ENCODE measurements at places on chromosomes 7 and 10.
A peak's percentile ranks its signal among the peaks of the same experiment; 100 is the strongest.

- DNase-seq: no peak
Measured at GRCh38 chr7:114687238-114687637, 234.7 kb upstream of the MDFIC start.

- DNase-seq: no peak
Measured at GRCh38 chr7:117127585-117128168, 174.4 kb downstream of the ST7 start.

DNA sequence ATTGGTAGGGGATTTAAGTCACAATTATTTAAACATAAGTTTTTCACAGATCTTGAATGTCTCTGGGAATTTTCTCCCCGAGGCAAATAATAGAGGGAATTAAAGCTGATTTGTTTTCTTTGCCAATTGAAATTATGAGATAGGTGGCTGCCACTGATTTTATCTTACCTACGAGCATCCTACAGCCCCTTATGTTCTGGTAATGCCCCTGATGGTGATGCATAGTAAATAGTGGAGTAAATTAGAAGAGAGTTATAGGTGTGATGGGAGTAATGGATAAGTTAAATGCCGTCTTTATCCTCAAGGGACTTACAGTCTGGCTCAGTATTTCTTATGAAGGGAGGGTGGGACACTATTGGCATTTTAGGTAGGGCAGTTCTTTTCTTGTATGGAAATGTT, 58.1 kb downstream of the HDAC9 start:
- no peak for DNase-seq

GRCh38 chr7:94525923-94526322, 16.3 kb downstream of the CASD1 start:
- no peak for DNase-seq

DNA sequence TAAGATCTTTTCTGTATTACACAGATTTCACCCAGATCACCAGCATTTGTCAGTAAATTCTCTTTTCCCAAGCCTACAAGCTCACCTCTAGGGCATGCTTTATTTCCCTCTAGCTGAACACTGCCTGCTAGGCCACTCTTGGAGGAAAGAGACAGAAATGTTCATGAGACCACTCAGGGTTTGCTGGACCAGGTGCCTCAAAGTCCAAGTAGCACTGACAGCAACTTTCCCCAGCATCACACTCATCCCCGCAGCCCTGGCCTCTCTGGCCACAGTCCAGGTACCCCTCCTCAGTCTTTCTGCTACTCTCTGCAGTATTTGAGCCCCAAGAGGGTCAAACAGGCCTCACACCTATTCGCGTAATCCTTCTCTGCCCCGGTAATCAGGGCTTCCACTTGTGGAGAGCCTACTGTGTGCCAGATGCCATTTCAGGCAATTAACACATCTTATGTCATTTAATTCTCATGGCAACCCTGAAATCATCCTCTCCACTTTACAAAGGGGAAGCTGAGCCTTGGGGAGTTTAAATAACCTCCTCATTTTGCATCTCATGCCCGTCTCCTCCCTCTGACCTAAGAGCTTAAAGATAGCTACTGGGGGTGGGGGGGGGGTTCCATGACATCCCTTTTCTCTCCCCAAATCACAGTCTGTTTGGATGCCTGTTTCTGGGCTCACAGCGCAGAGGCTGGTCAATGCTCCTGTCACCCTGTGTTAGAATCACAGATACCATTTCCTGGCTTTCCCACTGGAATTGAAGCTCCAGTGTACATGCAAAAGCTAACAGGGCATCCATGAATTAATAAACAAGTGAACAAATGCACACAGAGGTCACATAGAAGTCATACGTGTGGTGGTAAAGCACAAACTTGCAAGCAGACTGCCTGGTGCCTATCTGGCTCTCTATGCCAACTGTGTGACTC, 88.5 kb downstream of the PRLHR start:
- no peak for DNase-seq

DNA sequence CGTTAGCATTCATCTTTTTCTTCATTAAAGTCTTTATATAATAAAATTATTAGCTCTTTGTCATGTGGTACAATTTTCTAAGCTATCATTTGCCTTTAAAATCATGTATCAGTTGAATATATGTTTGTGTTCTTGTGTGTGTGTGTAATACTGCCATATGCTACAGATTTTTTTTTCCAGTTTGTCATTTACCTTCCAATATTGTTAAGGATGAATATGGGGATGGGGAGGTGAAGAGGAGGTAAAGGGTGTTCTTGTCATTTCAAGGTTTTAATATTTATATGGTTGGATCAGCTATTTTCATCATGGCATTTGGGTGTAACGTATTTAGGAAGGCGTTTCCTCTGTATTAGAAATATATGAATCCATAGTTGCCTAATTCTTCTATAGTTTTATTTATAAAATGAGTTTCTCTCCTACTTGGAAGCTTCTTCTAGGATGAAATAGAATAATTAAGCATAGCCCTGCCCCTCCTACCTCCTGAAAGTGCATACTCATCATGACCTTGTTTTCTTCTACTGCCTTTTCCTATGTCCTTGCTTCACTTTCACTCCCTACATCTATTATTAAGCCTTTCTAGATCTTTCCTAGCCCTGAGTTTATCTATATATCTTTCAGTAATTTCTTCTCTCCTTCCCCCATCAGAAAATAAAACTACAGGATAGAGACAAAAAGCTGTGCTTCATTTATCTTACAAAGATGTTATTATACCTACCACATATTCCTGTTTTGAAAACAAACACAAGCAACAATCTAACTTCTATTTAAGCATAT, 25.1 kb downstream of the RAB18 start:
- no peak for DNase-seq

DNA sequence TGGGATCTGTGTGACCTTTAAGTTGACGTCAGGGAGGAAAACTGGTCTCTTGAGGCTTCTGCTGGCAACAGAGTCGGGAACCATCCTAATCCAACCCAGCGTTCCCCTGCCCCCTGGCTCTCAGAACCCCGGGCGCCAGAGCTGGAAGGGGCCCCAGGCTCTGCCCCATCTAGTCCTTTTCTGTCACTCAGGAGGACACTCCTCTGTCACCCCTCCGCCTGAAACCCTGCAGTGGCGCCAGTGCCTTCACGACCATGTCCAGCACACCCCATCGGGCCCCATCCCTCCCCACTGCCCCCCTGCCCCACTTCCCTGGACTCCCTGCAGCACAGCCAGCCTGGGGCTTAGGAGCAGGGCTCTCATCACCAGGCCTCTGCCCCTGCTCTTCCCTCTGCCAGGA, 39.1 kb downstream of the COL13A1 start:
- DNase-seq: no peak

- DNase-seq: peak; percentile 43
Measured at GRCh38 chr10:69479240-69480067, 28.2 kb downstream of the TSPAN15 start.

DNA sequence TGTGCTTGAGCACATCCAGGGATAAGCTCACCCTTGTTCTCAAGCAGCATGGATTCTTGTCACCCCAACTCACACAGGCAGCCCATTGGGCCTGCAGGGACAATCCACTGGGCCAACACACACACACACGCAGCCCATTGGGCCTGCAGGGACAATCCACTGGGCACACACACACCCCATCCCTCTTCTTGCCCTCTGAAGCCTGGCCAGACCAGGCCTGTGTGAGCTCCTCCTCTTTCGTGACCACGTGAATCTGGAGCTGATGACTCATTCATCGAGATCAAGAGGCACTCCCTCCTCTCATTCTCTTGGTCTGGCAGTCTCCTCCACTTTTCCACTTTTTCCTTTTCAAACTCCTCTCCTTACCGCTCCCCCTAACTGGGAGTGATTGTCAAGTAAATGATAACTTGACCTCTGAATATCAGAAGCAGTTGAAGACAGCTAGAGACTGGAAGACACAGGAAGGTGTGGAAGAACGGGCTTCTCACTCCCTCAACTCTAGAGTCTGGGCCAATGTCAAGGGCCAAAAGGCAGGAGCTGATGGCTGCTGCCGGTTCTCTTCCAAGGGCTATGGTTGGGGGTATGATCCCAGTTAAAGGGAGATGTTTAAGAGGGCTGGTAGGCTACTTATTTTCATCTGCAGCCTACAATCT, 89.7 kb downstream of the HIPK2 start:
- no peak for DNase-seq

DNA sequence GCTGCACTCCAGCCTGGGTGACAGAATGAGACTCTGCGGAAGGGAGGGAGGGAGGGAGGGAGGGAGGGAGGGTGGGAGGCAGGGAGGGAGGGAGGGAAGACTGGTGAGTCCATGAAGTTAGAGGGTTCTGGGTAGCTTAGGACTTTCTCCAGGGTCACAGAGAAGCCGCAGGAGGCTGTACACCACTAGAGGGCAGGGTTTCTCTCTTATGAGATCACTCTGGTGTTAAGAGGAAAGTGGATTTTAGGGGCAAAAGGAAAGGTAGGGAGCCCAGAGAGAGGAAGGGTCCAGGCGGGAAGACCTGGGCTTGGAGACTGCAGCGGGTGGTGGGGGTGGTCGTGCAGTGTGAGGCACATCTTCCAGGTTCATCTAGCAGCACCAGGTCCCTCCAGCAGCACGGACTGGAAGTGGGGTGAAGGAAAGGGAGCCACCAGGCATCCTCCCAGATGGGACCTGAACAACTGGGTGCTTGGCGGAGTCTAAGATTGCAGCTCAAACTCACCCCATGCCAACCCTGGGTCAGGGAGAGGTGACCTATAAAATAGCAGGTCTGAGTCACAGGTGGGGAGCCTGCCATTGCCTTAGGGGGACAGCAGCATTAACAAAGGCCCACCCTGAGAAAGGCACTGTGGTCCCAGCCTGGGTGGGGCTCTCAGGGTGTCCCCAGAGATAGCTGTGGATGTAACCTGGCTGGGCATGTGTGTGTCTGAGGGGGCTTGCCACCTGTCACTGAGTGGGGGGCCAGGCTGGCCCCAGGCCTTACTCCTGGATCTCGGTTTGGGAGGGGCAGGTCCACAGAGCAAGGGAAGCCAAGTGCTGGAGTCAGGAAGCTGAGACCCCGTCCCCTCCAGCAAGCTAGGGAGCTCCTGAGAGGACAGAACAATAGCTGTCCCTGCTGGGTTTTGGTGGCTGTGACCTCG, 48.5 kb upstream of the SLC29A3 start:
- no peak for DNase-seq

DNA sequence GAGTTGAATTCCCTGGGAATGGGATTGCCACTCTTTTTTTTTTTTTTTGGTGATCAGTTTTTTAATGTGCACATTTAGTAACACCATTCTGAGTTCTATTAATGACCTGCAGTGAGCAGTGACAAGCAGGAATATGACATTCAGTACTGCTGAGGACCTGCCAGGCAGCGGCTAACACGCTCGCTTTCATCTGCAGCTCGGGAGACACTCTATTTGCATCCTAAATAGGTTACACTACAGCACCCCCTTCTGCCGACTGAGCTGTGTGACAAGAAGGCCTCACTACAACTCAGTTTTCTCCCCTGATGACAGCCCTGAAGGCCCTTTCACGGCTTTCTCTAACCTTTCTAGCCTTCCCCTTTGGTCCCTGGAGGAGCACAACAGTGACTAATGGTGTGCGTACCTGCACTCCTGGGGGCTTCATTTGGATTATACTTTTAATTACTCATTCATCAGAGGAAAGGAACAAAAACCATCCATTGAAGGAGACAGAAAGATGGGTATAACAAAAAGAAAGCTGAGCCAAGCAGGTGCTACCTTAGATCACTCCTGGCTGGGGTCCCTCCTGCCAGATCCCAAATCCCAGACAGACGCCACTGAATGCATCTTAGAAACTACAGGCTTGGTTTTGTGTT, 872.4 kb downstream of the LRMDA start:
- DNase-seq: peak; percentile 52

DNA sequence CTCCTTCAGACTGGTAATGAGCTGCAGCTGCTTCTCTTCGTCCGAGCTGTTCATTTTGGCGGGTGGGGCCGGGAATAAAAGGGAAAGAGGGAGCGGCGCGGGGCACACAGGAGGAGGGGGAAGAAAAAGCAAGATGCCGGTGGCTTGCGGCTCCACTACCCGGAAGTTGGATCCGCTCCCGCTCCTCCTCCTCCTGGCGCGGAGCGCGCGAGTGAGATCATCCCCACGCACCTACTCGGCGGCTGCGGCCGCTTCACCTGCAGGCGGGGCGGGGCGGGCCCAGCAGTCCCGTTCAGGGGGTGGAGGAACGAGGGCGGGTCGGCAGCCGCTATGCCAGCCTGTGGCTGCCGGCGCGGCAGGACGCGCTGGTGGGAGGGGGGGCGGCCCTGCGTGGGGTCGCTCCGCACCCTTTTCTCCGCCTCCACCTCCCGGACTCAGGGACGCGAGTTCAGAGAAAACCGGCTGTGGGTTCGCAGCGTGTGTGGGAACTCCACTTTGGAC, at the start of gene SHTN1:
TSS of gene SHTN1 (minus strand) at position 162 of the 501 bp plus-strand sequence. CDS start at position 54, 108 bp downstream.
- peak; percentile 3 for DNase-seq

DNA sequence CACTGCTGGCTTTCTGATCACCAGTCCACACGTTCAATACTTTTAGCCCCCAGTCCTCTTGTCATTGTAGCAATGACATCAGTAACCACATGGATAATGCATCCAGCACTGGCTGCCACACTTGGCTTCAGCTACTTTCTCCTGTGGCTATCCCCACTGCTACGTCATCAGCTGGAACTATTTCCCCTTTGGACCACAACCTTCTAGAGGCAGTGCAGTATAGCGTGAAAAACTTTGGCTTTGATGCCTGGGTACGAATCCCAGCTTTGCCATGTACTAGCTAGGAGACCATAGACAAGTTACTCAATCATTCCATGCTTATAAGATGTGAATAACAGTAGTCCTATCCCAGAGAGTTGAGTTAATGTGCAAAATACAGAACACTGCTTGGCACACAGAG, 63.2 kb downstream of the CCDC3 start:
- DNase-seq: no peak

- no peak for DNase-seq
Measured at GRCh38 chr7:154767142-154767541, 235.8 kb downstream of the PAXIP1 start.

DNA sequence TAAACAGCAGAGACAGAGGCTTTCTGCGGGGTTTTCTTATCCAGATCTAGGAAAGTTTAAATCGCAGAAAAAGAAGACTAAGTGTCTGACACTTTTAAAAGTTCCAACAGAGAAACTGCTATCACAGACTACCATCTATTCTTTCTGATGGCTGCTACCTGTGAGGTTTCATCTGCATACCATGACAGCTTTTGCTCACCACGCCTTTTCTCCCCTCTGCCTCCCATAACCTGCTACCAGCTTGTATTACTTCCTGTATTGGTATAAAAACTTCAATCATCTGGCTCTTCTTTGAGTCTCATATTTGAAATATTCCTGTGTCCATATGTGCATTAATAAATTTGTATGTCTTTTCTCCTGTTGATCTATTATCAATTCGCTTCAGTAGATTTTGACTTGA, 34.1 kb upstream of the RTKN2 start:
- DNase-seq: no peak

- no peak for DNase-seq
Measured at GRCh38 chr7:32639122-32639521, 143.8 kb downstream of the AVL9 start.

DNA sequence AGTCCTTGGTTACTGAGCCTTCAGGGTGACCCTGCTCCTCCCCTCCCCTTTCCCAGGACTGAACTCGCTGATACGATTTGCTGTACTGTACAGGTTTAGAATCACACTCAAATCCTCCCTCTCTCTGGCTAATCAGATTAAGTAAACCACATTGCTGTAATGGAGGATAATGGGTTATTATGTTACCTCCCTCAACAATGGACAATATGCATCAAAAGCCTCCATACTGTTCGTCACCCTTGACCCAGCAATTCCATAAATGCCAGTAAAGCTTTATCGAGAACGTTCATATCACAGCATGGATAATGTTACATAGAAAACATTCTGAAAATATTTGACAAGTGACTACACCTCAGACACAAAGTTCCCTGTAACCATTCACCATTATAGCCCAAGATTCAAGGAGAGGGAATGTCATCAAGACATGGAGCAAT, 61.7 kb downstream of the FAM107B start:
- no peak for DNase-seq

All from gastrocnemius medialis (tissue), 4 donors.